Stimulated activated naive CD8-positive, alpha-beta T cell treated with anti-CD3 and anti-CD28 coated beads, Interleukin-15, Interleukin-2, amounts not matched to agents 100 U/mL and 50 U/mL, for 24 hours (primary cell): ENCODE measurements at places on chromosomes 7 and 10.

- DNase-seq: no peak
These were observed 110.1 kb downstream of the CCNY start for GRCh38 chr10:35446439-35446838.

DNA sequence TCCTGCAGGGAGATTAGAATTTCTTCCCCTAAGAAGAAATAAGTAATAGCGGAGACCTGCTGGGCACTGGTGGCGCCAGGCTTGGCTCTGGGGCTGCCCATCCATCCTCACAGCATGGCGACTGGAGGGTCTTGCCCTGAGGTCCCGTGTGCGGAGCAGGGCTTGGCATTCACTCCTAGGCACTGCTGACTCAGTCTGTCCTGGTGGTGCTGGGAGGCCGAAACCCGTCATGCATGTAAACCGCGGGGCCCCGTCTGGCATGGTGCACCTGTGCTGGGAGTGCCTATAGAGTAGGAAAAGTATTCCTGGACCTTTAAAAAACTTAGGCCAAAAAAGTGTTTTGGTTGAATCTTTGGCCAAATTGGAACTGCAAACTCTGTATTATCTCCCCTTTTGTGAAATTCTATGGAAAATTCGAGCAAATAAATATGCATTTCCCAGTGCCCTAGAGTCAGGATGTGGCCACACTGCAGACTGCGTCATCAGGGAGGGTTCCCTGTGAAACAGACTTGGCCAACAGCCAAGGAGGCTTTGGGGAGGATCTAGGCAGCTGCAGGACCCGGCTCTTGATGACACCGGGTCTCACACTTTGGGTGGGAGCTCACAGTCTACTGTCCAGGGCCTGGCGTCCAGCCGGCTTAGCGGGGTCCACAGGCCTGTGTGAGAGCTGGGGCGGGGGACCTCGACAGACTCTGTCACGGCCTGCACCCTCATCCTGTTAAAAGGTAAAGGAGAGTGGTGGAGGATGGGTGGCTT lies 122.3 kb downstream of the VIPR2 start:
- no peak for DNase-seq

DNA sequence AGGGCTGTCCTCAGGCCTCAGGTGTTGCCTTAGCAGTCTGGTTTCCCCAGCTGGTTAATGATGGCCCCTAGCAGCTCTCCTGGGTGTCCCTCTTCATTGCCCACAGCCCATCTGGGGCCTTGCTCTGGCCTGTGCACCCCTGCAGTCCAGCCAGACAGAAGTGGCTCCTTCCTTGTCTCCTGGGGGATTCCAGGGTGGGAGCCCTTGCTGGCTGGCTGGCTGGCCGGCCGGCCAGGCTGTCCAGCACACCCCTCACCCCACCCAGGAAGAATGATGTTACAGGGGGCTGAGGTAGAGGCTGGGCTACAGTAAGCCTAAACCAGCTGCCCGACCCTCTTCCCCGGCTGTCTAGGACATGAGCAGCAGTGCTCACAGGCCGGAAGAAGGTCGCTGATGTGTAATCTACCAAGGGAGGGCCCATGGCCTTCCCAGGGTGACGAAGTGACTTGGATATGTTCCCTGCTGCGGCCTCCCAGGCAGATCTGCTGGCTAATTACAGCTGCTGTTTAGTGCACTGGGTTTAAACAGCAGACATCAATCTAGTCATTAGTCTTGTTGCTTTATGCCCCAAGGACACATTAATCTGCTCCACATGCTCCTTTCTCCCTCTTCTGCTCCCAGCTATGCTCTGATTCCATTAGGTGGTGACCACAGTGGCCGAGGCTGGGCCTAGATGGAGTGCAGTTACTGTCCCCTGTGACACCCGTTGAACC lies 53.8 kb upstream of the LRRC4 start:
- DNase-seq: no peak

- DNase-seq: no peak
These were observed 546.5 kb upstream of the SEMA3D start for GRCh38 chr7:85733169-85733915.

- DNase-seq: no peak
These were observed 121.8 kb downstream of the CAMK1D start for GRCh38 chr10:12471135-12471534.
